Lung microvascular endothelial cell (primary cell): ENCODE measurements at places on chromosomes 5 and 9. TPM values are rescaled to one million over a fixed set of nuclear protein-coding genes. Genes with fewer than 3 reads are reported as not detected.
A peak's percentile ranks its signal among the peaks of the same experiment; 100 is the strongest.

- no peak for DNase-seq
Measured at GRCh38 chr5:99243111-99243510, 314.3 kb upstream of the CHD1 start.

GRCh38 chr5:157651623-157652376 lies 438 bp downstream of the SOX30 start:
- peak; percentile 54 for DNase-seq

DNA sequence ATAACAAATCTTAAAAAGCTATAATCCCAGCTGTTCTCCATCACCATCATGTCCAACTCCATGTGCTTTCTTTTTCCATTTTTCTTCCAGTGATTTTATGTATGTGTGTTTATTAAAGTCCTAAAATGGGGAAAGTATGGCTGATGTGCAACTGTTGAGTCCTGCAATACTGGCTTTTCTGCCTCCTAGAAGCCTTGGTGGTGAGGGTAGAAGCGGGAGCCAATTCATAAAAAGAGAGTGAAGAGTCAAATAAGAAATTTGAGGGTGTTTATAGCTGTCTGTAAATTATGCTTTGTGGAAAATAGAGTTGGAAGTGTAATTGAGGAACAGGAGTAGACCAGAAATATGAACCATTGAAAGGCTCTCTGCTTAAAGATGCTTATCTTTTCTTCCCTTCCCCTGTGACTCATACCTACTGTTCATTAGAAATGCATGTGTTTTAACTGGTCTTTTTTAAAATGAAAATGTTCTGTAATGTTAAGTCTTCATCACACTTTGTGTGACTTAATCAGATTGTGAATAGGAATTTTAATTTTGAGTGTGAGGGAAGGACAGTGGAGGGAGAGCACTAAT lies 80.1 kb downstream of the ZCCHC7 start:
- DNase-seq: peak; percentile 13

DNA sequence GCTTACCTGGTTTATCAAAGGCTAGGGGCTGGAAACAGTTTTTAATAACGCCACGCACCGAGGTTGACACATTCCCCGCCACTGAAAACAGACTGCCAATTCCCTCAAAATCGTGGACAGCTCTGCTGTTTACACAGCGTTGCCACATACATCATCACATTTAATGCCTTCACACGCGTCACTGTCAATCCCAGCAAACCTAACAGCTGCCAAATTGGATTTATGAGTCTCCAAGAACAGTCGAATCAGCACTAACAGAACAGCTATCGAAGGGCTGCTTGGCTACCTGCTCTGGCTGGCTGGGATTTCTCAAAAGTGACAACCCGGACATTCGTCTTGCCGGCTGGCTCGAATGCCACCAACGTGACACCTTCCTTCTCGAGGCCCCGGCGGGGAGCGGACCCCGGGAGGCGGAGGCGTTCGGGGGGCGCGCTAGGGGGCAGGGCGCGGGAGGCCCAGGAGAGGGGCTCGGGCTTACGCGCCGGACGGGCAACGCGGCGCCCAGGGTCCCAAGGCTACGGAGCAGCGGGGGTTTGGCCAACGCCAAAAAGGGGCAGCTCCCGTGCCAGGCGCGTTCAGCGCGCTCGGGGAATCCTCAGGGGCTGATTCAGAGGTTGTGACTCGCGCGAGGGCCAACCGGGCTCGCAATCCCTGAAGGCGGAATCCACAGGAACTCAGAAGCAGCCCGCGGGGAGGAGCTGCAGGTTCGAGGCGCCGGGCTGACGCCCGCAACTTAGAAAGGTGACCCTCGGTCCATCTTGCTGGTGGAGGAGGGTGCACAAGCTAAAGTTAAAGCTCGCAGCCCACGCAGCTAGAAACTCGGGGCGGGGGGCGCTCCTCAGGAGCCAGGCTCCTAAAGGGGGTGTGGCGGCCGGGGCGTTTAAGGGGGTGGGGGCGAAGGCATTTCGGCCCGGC lies 1.2 kb downstream of the CDC14B start:
- DNase-seq: peak; percentile 58

GRCh38 chr9:85322592-85322991 lies 419.2 kb downstream of the AGTPBP1 start:
- DNase-seq: no peak

- DNase-seq: peak; percentile 66
Measured at GRCh38 chr5:77550406-77550805, 58.3 kb upstream of the WDR41 start.

GRCh38 chr9:113641100-113641885 lies 177.8 kb downstream of the RGS3 start:
- peak; percentile 43 for DNase-seq

DNA sequence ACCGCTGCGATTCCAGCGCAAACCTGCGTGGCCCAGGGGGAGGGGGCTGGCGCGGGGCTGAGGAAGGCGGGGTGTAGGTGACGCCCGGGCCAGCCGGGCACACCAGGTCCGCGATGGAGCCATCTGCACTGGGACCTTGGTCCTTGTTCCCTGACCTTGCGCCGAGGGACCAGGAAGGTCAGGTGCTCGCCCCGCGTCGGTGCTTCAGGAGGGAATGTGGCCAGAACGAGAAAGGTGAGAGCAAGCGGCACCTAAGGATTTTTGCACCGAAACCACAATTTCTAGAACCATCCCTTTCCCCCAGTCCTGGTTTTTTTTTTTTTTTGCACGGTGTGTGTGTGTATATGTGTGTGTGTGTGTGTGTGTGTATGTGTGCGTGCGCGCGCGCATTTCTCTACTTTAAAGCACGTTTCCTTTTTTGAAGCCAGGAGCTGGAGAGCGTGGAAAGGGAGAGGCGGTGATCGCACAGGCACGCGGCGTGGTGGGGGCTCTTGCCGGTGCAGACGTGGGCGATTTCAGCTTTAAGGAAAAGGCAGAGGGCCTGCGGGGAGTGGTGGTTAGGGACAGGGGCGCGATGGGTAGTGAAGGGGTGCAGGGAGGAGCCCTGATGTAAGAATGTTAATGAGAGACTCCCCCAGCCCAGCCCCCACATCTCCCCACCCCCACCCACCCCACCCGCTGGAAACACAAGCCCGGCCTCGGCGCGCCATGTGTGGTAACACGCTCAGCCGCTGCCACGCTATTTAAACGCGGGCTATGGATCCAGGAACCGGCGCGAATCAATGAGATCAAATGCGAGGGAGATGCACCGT lies at the start of gene NPR3:
Gene NPR3, plus strand, starts transcription at position 772 of the 812 bp plus-strand sequence. CDS start 456 bp downstream, outside the sequence.
- DNase-seq: peak; percentile 57

KCNN2 gene
- total RNA-seq: 1.5 and 2.2 TPM in 2 replicates

- DNase-seq: peak; percentile 77
Measured at GRCh38 chr9:19028835-19029451, 4.1 kb downstream of the SAXO1 start.

- no peak for DNase-seq
Measured at GRCh38 chr5:116554764-116555163, 19.9 kb downstream of the SEMA6A start.

DNA sequence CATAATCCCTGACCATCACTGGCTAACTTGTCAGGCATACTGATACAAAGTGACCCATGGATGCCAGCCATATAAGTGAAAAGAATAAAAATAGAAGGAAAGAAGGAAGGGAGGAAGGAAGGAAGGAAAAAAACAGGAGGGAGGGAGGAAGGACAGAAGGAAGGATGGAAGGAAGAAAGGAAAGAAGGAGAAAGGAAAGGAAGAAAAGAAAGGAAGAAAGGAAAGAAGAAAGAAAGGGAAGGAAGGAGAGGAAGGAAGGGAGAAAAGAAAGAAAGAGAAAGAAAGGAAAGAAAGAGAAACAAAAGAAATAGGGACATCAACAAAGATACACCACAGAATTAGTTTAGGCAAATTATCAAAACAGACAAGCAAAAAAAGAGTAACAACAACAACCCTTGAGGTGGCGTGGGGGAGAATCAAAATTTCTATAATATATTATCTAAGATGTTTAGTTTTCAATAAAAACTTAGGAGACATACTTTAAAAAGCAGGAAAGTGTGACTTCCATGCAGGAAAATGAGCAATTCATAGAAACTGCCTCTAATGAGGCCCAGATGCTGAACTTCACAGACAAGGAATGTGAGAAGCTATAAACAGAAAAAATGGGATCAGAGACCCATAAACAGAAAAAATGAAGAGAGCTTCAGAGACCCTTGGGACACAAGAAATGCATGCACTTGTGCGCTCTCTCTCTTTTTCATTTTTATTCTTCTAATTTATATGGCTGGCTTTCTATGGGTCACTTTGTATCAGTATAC lies 96.1 kb upstream of the NFIL3 start:
- no peak for DNase-seq

GRCh38 chr9:94507531-94508258 lies 47.2 kb upstream of the PCAT7 start:
- DNase-seq: no peak
